ENCODE measurements at places on chromosomes 4 and X.
A peak's percentile ranks its signal among the peaks of the same experiment; 100 is the strongest.

DNA sequence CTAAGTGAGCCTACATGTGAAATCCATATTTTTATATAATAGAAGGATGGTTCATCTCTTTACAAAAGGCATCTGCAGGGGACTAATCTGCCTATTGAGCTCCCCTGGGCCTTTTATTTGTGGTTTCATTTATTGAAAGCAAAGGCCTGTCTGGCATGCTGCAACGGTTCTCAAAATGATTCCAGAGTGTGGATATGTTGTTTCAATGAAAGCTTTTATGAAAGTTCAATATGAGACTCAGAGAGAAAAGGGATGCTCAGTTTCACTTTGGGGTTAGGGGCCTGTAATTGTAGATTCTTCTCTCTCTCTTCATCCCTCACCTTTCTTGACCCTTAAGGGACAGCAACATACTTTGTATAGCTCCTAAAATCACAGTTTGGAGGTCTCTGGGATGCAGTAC, 204.2 kb upstream of the CASK start:
- no peak for DNase-seq

DNA sequence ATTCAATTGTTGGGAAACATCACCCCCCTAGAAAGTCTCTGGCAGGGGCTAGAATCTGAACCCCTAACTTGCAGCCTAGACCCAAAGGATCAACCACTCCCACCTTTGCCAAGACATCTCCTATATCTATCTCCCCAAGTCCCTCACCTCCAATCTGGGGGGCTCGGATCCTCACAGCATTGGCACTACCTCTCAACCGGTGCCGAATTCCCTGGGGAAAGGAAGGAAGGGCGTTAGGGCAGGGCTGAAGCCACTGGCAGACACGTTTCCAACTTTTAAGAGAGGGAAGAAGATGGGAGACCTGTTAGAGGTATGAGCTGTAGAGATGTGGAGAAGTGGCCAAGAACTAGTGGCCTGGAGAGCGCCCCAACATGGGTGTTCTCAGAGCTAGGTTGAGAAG, 2.7 kb downstream of the TIMM17B start:
- no peak for DNase-seq

- no peak for DNase-seq
Measured at GRCh38 chrX:27186671-27187070, 276.5 kb downstream of the PPP4R3C start.

DNA sequence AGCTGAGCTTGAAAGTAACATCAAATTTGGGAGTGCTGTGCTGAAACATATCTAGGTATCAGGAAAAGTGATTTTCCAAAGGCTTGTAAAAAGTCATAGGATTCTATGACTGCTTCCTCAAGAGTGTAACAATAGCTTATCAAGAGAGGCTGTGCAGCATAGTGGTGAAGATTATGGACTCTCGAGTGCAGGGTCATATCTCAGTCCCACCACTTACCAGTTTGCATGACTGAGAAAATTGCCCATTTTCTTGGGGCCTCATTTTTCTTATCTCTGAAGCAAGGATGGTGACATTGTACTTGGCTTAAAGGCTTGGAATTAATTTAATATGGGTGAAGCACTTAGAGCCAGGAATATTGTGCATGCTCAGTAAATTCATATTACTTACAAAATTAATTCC, 57.2 kb downstream of the AFF1 start:
- no peak for DNase-seq

DNA sequence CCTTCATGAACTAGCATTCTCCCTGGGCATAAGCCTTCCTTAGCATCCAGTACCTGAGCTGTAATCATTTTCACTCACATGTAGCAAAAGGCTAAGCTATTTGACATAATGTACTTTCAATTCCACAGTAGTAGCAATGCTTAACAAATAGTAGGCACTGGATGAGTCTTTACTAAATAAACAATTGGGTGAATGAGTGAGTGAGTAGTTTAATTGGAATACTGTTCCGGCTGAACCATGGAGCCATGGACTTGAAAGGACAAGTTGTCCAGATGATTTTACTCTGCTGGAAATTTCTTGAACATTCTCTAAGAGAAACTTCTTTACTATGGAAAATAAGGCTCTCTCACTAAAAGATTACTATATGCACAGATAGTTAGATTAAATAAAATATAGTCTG, 159.3 kb downstream of the FAM47B start:
- DNase-seq = no peak

- no peak for DNase-seq
Measured at GRCh38 chr4:80184825-80185756, 12.2 kb upstream of the PRDM8 start.

DNA sequence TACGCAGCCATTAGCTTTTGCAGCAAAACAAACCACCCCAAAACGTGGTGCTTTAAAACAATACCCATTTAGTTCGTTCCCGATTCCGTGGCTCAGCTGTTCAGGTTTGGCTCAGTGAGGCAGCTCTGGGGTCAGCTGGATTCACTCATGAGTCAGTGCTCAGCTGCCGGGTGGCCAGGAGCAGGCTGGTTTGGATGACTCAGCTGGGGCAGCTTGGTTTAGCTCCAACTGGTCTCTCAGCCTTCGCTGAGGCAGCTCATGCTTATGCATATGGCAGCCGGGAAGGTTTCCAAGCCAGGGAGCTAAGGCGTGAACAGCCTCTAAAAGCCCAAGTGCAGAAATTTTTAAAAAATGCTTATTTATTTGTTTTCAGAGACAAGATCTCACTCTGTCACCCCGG, 13.3 kb upstream of the CD99 start:
- DNase-seq = peak; percentile 77

DNA sequence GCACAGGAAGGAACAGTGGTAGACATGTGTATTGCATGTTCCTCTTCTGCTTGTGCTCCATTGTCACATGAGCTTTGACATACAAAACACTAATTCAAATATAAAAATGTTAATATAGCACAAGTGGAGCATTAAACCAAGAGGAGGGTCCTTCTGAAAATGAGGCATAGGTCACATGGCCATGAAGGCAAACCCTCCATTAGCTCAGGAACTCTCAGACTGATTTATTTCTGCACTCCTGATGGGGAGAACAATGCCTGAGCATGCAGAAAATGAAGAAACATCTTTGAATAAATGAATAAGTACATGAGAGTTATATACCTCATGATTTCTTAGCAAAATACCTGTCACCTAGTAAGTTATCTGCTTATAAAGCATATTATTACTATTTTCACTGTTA, 769.2 kb upstream of the EPHA5 start:
- no peak for DNase-seq

- DNase-seq = no peak
Measured at GRCh38 chr4:48693856-48694574, 86.1 kb downstream of the FRYL start.

- no peak for DNase-seq
Measured at GRCh38 chr4:169925678-169926077, 100.5 kb downstream of the MFAP3L start.

DNA sequence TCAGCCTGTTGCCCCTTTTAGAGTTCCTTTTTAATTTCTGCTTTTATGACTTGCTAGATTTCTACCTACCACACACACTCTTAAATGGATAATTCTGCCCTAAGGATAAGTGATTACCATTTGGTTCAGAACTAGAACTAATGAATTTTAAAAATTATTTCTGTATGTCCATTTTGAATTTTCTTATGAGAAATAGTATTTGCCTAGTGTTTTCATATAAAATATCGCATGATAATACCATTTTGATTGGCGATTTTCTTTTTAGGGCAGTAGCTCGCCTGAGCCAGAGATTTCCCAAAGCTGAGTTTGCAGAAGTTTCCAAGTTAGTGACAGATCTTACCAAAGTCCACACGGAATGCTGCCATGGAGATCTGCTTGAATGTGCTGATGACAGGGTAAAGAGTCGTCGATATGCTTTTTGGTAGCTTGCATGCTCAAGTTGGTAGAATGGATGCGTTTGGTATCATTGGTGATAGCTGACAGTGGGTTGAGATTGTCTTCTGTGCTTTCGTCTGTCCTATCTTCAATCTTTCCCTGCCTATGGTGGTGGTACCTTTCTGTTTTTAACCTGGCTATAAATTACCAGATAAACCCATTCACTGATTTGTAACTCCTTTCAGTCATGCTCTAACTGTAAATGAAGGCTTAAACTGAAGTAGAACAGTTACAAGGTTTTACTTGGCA, 7.8 kb downstream of the ALB start:
- DNase-seq = no peak

DNA sequence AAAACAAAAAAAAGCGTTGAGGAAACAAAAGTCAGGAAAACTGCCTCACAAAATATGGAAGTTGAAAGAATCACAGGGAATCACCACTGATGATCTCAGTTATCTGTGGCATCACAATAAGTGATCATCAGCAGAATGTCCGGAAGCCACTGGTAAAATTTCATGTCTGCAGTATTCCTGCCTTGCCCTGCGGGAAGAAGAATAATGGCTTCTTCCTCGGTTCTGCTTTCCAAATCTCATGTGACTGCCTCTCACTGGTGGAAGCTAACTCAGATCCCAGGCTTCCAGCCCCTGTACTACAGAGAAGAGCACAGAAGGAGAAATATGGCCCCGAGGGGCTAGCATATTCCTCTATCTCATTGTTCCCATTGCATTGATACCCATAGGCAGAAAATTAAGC, 12.7 kb upstream of the ZNF330 start:
- DNase-seq = no peak

GRCh38 chr4:125276811-125277210, 37.9 kb upstream of the FAT4 start:
- no peak for DNase-seq

GRCh38 chr4:173506597-173507211, 23.3 kb downstream of the HAND2 start:
- DNase-seq = no peak

DNA sequence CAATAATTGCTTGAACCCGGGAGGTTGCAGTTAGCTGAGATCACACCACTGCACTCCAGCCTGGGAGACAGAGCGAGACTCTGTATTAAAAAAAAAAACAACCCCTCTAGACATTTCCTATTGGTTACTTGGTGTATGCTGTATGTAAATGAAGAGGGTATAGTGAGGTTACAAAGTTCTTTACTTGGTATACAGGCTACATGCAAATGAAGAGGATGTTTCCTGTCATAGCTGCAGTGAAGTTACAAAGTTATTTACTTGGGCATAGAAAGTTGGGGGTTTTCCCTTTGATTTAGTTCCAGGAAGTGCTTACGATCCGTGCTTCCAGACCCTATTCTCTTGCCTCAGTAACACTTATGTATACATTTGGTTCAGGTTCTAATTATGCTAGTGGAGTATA, 38.4 kb upstream of the CLNK start:
- no peak for DNase-seq

GRCh38 chr4:143421609-143422008, 84.9 kb downstream of the GAB1 start:
- no peak for DNase-seq

- no peak for DNase-seq
Measured at GRCh38 chrX:11970578-11971359, 167.5 kb upstream of the FRMPD4 start.

- no peak for DNase-seq
Measured at GRCh38 chr4:169976951-169977350, 49.2 kb downstream of the MFAP3L start.

DNA sequence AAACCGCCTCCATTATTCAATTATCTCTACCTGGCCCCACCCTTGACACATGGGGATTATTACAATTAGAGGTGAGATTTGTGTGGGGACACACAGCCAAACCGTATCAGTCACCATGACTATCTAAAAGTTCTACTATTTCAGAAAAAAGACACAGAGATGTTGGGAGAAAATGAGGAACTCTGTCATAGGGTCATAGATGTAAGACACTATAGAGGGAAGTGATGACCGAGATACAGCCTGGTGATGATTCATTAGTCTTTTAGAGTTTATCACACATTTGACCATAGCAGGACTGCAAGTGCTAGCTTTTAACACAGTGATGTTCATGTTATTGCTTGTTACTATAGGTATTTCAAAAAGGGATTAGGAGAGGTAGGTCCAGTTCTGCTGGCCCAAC, 357.0 kb upstream of the AADAT start:
- no peak for DNase-seq

- no peak for DNase-seq
Measured at GRCh38 chr4:180768610-180769009, 1474.6 kb upstream of the TENM3 start.

DNA sequence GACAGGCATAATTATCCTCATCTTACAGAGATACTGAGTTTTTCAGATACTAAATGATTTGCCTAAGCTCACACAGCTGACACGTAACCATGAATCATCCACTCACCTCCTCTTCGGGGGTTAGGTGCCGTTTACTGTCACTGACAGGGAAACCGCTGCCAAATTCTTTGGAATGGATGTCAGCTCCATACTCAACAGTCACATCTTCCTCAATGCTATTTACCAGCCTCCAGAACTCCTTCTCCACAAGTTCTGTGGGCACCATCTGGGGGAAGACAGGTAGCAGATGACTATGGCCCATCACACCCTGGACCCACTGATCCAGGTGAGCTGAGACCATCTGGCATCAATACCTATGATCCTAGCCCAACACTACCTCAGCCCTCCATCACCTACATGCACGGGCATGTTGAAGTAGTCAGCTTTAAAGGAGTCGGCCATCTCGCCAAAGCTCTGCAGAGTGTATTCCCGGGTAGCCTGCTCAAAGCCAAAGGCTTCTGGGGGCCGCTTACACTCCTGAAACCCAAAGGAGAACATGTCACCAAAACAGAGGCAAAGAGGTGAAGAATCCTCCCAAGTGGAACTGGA, 13.5 kb downstream of the KDM5C start:
- no peak for DNase-seq

- no peak for DNase-seq
Measured at GRCh38 chr4:24395937-24396336, 188.4 kb downstream of the DHX15 start.

DNA sequence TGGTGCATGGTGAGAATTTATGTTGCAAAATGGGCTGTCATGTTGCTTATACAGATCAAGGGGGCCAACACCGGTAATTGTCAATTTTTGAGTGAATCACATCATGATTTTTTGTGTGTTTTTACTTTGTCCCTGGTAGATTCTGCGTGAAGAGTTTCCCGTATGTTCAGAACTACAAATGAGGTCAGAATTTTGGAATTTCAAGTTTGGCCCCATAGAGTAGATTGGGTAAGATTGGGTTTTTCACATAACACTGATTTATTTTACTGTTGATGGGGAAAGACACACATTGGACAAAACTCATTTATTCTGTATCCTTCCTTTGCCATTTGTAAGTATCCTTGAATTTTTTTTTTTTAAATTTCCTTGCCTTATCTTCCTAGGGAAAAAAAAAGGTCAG, 158.5 kb upstream of the MXRA5 start:
- no peak for DNase-seq

DNA sequence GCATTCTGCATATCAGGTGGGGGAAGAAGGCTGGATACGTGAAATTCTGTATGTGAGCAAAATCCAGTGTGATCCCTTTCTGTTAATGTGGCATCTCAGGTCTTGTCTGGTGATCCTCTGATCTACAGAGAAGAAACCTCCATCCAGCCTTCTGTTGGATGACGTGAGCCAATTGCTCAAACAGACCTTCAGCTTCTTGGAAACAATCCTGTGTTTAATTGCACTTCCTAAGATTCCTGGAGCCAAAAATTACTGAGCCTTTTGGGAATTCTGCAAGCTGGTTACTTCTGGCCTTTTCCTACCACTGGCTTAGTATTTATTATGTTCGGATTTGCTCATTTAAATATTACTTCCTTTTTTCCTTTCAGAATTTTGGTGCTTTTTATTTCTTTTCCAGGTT, 51.2 kb downstream of the TRIML1 start:
- DNase-seq = no peak

- DNase-seq = no peak
Measured at GRCh38 chr4:6095023-6095752, 77.0 kb upstream of the C4orf50 start.
